ENCODE measurements at places on chromosomes 3 and 15.

DNA sequence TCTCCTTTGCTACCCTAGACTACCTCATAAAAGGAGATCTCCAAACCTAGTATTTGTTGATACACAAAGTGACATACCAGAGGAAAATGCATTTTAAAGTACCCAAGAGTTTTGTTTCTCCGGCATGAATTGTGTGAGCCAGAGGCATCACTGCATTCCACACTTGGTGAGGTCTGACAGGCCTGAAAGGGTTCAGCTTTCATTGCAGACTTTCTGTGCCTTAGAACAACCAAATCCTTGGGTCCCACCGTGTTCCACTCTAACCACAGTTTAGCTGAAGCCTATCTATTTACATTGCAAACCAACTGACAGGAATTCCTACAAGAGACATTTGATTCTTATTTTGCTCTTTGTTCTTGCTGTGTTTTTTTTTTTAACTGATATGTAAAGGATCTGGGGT lies 21.0 kb upstream of the EID1 start:
- no peak for DNase-seq

- no peak for DNase-seq
These were observed 66.3 kb upstream of the AKAP13 start for GRCh38 chr15:85314146-85314545.

DNA sequence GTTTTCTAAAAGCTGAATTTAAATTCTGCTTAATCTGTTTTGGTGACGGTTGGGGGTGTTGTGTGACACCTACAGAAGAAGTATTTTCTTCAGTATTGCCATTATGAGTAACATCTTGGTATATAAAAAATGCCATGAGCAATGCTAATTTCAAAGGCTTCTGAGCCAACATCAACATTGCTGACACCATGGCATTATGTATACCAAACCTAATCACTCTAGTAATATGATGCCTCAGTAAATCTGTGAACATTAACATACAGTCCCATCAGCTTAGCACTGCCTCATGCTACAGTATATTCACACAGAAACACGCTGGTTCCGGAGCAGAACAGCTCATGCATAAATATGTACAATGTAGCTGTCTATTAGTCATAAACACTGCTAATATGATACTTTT lies 75.8 kb downstream of the ZPLD1 start:
- DNase-seq = no peak

DNA sequence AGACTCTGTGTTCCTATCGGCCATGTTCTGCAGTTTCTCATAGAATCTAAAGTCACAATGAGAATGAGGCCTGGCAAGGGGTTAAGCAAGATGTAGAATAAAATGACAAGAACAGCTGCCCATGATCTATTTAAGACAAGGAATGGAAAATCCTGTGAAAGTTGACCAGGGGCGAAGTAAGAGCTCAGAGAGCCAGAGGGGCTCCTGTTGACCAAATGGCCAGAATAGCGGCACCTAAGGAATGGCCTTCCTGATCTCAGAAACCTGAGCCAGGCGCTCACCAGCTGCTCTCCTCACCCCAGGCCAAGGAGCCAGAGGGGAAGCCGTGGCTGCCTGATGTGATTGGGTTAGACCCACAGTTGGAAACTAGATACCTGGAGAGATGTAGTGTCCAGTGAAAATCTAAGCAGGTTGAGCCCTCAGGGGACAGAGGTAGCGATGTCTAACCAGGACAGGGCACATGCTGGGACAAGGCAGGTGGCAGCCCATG lies 106.1 kb upstream of the NDN start:
- DNase-seq = no peak

DNA sequence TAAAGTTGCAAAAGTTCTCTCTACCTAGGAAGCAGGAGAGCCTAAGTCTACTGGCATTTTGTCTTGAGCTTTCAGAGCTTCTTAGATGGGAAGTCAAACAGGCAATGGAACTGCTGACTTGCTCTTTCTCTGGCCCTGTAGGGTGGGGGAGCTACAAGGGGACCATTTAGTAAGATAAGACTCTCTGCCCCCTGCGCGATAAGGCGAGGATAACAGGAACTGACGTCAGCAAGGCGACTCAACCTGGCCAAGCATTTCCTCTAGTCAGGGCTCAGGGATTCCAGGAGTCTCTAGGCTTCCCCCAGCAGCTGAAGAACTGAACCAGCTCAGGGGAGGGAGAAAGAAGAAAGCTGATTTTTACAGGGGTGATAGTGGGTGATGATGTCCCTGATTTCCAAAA lies 5.8 kb downstream of the RARB start:
- no peak for DNase-seq

- no peak for DNase-seq
These were observed 2.2 kb downstream of the LRRN1 start for GRCh38 chr3:3801494-3801841.

GRCh38 chr3:23869977-23870662 lies 46.7 kb downstream of the NKIRAS1 start:
- no peak for DNase-seq

GRCh38 chr3:6799264-6799915 lies 61.5 kb upstream of the GRM7 start:
- DNase-seq = peak; percentile 7

DNA sequence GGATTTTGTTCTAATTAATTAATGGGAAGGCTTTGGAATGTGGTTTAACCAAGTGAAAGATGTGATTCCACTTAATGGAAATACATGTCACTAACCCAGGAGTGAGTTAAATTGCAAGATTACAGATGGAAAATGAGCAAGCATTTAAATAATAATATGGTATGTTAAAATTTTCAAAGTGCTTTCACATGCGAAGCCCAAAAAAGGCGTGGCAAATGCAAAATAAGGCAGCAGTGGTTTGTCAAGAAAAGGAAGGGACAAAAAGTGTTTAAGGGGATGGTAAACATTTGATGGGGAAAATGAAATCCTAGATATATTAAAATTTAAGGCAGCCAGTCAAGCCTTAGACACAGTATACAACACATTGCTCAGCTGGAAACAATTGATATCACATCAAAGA lies 2.9 kb downstream of the TICRR start:
- no peak for DNase-seq

DNA sequence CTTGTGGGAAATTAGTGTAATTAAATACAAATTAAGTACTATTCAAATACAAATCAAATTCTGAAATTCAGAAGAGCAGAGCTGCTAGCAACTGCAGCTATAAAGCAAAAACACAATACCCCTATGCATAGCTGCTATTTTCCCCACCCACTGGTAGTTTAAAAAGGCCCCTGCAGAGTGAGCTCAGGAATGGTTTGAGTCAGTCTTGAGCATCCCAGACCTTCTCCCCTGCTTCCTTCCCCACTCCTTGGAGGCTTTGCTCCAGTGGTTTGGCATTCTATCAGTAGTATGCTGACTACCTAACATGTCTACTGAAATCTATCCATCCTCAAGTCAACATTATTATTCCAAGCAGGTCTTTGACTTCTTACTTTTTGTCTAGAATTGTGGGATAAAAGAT lies 53.0 kb downstream of the EFHB start:
- DNase-seq = no peak

DNA sequence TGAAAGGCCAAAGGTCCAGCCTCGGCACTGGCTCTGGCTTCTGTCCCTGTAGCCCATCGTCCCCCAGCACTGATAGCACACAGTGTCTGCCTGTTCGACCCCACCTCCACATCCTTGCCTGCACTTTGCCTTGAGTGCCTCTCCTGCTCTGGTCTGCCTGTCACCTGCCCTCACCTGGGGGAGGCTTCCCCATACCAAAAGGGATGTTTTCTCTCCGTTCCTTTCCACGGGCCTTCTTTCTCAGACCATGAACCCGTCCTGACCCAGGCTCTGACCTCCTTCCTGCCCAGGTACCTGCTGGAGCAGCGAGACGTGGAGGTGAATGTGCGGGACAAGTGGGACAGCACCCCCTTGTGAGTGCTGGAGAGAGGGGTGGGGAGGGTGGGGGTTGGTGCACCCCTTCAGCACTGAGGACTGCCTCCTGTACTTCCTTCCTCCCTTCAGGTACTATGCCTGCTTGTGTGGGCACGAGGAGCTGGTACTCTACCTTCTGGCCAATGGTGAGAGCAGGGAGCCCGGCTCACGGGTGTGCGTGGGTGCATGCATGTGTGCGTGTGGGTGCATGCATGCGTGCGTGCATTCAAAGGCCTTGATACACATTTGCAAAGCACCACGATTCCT lies 1.5 kb downstream of the ABTB1 start:
- no peak for DNase-seq

DNA sequence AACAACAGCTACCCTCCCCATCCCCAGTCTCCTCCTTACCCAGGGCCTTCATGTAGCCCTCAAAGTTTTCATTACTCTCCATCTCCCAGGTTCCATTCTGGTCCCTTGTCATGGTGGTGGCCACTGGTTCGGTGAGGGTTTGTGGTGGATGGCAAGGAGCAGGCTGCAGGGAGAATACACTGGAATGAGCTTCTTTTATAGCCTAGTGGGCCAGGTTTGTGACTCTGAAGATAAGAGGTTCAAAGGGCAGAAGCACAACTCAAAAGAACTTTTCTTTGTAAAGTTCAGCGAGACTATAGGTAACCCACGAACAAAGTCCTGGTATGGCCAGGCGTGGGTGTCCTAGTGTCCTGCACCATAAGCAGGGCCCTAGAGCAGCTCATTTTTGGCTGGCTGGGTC lies at the start of gene RBP2:
Gene RBP2 (minus strand): TSS at position 169 of the 400 bp plus-strand sequence. CDS start 57 bp downstream, at position 112.
- DNase-seq = no peak

GRCh38 chr15:38406436-38406835 lies 47.5 kb upstream of the FAM98B start:
- DNase-seq = no peak

GRCh38 chr15:44971036-44971435 lies 14.5 kb downstream of the TERB2 start:
- DNase-seq = no peak

DNA sequence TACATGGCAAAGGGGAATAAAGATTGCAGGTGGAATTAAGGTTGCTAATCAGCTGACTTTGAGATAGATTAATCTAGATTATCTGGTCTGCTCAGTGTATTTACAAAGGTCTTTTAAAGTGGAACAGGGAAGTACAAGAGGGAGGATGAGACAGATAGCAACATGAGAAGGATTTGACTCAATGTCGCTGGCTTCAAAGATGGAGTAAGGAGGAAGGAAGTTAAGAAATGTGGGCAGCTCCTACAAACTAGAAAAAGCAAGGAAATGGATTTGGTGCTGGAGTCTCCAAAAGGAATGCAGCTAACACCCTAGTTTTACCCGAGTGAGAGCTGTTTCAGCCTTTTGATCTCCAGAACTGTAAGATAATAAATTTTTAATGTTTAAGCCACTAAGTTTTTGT lies 180.7 kb upstream of the TTC14 start:
- DNase-seq = no peak

DNA sequence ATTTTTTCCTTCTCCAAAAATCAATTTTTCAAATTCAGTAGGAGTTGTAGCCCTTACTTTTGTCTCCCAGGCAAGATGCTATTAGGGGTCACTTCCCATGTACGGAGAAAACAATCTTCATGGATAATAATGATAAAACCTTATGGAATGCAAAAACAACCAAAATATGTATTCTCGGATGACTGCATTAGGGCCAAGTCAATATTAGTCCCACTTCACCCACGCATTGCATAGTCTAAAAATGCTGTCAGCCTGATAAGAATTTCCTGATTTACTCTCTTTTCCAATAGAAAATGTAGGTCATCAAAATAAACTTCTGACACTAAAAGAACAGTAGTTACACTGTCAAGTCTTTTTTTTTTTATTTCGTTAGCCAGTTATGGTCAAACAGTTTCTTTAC lies 2.7 kb downstream of the VGLL3 start:
- no peak for DNase-seq

- DNase-seq = no peak
These were observed 4.0 kb upstream of the FMN1 start for GRCh38 chr15:33198541-33198940.

GRCh38 chr3:158961911-158962310 lies 160.1 kb downstream of the MFSD1 start:
- DNase-seq = no peak
